ENCODE measurements at places on chromosomes 11 and 22.

DNA sequence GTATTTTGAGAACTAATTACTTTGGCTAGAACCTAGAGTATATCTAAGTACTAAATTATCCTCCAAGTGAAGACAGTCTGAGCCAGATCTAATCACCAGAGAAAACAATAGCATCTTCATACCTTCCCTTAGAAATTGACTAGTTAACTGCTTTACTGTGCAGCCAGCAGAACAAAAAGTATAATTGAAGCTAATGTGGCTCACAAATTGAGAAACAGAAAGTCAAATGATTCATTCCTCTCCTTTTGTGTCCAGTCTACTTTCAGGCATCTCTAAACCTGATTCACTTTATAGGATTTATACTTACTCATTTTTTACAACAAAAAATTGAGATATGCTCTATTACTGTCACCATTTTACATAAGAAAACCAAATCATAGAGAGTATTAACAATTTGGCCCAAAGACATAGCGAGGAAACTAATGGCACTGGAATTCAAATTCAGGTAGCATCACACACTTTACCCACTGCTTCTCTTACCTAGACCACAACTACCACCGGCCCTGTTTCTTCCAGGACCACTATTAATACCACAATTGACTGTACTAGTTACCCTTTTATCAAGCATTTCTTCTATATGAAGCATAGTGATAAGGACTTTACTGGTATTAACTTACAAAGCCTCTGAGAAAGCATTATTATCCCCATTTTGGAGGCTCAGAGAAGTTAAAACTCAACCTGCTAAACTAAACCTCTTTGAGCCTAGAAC lies 1402.6 kb upstream of the TENM4 start:
- no peak for DNase-seq

DNA sequence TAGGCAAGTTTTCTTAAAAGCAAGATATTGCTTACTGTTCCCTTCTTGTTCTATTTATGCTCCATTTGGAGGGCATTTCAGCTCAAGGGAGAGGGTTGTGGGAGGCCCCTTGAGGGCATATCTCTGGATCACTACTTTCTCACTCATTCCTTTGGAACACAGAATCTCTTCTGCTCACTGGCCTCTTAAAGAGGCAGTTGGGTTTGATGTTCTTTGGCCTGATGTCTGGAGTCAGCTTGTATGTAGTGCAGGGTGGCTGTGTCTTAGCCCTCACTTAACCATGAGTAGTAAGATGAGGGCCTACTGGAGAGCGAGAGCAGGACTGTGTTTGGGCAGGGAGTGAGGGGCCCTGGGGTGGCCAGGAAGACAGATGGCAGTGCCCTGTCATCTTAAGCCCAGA lies 3.6 kb downstream of the INCENP start:
- DNase-seq: no peak

- peak; percentile 53 for DNase-seq
Observed at GRCh38 chr11:27205250-27205649, 157.8 kb downstream of the CCDC34 start.

DNA sequence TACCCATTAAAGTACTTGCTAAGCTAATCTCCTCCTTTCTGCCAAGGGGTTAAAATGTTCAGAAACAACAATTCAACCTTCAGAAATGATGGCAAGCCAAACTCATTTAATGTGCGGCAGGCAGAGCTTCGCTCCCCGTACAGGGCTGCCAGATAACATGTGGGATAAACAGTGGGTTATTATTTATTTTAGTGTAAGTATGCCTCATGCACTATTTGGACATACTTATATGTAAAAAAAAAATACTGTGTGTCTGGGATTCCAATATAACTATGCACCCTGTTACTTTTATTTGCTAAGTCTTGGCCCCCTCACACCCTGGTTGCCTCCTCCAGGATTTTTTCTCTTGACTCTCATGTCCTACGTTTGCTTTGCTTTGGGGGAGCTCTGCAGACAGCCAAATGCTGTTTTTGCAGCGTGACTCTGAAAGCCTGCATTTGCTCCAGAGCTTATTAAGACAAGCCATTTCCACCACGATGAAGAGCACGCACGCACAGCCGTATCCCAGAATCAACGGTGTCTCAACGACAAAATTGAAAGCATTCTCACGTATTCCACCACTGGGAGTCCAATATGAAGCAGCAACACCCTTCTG lies 86.5 kb upstream of the SHANK2 start:
- DNase-seq: no peak

DNA sequence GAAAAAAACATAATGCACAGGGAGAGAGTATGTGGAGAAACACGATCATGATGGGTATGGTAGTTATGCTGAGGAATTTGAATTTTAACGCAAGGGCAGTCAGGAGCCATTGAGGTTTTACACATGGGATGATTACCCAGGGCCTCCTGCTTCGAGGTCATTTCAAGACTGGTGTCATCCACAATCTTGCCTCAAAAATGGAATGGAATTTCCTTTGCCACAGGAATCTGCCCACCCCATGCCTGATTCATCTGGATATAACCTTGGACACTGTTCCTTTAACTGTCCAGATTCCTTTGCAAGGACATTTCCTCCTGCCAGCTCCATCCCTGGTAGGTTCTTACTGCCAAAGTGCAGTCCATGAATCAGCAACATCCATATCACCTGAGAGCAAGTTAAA lies 655.9 kb upstream of the TENM4 start:
- no peak for DNase-seq

DNA sequence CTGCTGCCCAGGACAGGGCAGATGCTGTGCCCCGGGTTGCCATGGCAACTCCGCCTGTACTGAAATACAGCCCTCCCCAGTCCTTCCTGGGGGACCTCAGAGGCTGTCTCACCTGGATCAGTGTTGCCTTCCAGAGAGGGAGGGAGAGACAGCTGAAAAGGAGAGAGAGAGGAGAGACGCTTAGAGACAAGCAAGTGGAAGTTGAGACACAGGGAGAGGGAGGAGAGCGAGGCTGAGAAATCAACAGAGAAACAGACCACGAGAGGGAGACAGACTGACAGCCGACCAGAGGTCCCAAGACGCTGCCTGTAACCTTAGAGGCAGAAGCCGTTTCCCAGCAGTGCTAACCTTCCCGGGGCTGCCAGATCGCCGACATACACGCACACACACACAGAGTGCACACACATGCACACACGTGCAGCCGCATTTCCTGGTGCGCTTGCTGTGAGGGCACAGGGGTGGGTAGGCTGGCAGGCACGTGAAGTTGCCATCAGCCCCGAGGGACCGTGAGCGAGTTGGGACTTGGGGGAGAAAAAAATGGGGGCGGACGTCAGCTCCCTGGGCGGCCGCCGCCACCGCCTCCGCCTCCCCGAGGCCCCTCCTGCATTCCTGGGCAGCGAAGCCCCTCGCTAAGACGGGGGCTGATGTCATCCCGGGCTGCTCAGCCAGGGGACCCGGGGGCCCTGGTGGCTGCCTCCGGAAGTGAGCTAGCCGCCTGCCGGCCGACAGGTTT lies 88.6 kb upstream of the CRYBB3 start:
- DNase-seq: peak; percentile 82

DNA sequence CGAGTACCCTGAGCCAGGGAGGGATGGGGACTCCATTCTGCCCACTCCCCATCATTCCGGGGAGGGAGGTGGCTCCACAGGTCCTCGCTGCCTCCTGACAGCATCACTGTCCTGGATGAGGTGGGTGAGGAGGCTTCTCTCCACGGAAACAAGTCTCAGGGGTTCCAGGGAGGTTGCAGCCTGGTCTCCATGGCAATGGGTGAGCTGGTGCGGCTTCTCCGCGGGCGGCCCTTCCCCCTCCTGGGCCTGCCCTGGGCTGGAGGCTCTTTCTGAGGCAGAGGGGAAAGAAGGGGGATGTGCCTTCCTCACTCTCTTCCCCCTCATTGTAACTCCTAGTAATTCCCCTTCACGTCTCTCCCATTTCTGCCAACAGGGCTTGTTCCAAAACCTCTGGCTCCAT lies 37.1 kb upstream of the PARVG start:
- no peak for DNase-seq

DNA sequence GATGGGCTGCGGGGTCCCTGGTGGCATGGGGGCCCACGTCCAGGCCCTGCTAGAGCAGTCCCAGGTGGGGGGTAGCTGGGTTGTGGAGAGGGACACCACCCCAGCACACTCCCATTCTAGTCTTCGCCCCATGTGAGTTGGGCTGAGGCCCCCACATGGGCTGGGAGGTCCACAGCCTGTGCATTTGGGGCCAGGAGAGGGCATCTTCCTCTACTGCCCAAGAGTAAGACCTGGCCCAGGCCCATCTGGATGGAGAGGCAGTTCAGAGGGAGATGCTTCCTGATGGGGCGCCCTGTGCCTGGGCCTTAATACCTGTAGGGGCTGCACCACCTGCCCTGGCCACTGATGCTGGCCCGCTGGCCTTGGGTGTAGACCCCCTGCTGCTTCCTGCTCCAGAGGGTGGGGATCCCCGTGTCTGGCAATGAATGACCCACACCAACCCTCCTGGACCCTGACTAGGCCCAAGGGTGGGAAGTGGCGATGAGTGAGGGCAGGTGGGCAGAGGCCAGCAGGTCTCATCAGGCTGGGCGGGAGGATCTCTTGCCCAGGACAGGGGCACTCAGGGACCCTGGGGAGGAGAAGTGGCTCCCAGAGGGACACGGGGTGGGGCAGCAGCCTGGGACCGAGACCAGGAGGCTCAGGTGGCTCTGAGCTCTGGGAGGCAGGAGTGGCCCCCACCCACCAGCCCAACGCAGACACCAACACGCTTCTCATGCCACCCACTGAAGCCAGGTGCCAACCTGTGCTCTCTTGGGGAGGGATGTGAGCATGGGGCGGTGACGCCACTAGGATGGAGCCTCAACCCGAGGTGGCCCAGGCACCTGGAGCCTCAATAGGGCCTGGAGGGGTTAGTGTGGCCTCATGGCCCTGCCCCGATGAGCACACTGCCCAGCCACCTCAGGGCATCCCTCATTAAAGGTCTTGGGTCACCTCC lies 17.4 kb upstream of the GNB1L start:
- no peak for DNase-seq

DNA sequence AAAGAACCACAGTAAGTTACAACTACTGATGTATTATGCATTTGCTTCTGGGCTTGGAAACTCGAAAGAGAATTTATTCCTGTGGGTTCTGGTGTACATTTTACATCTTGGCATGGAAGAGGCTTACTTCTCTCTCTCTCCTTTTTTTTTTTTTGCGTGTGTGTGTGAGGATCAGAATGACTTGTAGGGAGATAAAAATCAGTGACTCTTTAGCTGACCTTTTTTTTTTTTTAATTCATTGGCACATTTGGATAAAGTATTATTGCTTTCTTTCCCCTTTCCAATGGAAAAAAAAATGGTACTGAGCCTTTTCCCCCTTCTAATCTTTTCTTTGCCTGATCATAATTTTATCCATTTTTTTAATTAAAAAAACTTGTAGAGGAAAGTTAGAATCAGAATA lies 43.5 kb downstream of the EXT2 start:
- no peak for DNase-seq

DNA sequence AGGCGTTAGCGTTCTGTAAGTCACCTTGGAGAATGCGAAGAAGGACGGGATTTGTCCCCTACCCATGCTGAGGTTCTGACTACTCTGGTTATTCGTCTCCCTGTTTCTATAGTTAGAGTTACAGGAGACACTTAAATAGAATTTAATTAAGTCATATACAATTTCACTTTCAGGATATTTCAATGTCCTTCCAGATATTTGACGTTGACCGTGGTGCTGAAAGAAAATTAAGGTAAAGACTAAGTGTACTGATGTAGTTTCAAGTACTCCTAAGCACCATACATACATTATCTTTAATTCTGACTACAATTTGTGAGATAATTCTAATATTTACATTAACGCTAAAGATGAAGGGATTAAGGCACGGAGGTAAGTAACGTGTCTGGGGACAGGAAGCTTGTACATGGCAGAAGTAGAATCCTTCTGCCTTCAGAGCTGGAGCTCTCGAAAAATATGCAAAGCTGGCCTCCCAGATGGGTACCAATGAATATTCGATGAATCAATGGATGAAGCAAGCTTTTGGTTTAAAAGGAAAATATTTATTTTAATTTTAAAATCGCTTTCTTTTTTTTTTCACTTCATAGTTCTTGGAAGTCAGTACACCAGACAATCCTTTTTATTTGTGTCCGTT lies 539 bp upstream of the SLC36A4 start:
- peak; percentile 77 for DNase-seq

DNA sequence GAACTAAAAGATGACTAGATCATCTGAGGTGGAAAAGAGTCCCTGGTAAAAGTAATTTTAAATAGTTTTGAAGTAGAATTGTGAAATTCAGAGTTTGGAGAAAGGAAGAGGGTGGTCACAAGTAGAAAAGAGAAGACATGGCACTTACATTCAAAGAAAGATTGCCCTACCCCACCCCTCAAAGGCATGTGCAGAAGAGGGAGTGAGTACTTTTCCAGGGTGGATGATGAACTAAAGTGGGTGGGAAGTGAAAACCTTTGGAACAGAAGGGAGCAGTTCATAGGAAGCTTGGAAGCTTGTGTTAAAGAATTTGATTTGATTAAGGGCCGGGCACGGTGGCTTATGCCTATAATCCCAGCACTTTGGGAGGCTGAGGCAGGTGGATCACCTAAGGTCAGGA lies 23.6 kb downstream of the SREBF2 start:
- DNase-seq: no peak

- no peak for DNase-seq
Observed at GRCh38 chr11:35173011-35173511, 34.1 kb downstream of the CD44 start.

DNA sequence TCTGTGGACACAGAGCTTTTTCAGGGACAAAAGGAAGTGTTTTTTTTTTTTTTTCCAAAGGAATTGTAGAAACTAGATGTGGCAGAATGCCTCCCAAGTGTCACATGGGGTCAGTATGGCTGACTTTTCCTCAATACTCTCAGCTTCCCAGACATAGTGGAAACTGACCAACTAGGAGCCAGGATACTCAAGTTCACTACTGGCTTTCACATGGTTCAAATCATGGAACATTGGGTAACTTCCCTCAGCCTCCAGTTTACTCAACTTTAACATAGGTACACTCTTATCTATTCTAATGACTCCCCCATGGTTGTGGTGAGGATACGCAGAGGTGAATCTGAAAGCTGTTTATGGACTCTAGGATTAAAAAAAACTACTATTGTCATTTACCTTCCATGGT lies 1.4 kb downstream of the SLC5A1 start:
- no peak for DNase-seq

DNA sequence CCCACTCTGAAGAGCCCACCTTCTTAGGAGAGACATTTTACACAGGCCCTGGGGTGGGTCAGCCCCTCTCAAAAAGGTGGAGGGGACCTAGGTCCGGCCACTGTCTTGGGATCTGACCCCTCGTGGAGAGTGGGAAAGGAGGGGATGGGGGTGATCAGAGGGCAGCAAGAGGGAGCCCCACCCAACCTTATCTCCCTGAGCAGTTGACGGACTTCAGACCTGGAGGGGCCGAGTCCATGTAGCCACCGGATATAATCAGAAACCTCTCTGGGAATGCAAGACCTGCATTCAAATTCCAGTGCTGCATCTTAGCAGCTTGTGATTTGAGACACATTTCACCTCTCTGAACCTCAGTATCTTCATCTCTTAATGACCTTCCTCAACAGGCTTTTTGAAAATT lies 44.0 kb downstream of the TP53I11 start:
- DNase-seq: no peak

DNA sequence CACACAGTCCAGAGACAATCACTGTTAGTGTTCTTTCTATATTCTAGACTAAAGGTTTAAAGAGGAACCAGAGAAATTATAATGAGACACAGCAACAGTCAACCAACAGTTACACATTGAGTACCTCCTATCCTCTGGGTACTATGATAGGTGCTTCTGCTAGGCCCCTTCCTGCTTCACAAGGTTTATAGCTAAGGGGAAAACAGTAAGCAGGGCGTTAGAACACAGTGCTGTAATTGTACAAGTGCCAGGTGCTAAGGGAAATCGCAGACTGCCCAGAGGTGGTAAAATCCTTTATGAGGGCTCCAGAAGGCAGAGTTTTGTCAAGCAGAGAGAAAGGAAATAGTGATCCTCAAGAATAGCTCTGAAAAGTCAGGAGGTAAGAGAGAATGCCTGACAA lies 297.2 kb upstream of the FAT3 start:
- no peak for DNase-seq
